GF-D8 (cell line): ENCODE measurements at places on chromosomes 6 and 20.

GRCh38 chr20:61631751-61632150 is 379.7 kb downstream of the CDH4 start:
- DNase-seq, result no peak

GRCh38 chr6:38195113-38195635 is 375.6 kb downstream of the ZFAND3 start:
- DNase-seq, result no peak

GRCh38 chr6:34317882-34318498 is 69.2 kb upstream of the SMIM29 start:
- DNase-seq, result no peak

DNA sequence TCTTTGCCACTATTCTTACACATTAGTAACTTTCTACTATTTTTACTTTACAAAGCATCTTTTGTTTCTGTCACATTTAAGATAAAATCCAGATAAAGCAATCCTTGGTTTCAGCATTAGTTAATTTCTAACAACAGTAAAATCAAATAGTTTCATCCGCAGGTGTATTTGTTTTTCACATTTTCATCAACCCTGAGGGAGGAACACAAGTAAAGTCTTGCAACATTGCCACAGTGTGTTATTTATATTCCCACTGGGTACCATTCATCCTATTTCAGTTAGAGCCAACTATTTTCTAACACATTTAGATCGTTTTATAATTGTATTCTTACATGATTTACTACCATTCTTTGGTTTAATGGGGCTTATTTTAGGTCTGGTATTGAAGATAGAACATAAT is 908.7 kb upstream of the CITED2 start:
- no peak for DNase-seq

DNA sequence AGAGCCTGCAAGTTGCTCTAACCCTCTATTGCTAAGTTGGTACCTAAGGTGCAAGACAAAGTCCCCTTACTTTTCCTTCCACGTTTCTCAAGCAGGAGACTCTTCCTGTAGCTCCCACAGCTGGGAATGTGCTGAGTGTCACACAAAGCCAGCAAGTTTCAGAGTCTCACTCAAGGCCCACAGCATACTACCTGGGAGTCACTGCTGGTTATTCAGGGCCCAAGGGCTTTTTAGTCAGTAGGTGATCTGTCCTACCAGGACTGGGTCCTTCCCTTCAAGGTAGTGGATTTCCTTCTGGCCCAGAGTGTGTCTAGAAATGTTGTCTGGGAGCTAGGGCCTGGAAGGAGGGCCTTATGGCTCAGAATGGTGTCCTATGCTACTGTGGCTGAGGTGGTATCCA is 261.9 kb upstream of the CITED2 start:
- no peak for DNase-seq

- DNase-seq, result peak; percentile 74
Measured at GRCh38 chr20:59007665-59008511, 834 bp upstream of the CTSZ start.

- DNase-seq, result no peak
Measured at GRCh38 chr6:50848989-50849795, 30.5 kb downstream of the TFAP2B start.

DNA sequence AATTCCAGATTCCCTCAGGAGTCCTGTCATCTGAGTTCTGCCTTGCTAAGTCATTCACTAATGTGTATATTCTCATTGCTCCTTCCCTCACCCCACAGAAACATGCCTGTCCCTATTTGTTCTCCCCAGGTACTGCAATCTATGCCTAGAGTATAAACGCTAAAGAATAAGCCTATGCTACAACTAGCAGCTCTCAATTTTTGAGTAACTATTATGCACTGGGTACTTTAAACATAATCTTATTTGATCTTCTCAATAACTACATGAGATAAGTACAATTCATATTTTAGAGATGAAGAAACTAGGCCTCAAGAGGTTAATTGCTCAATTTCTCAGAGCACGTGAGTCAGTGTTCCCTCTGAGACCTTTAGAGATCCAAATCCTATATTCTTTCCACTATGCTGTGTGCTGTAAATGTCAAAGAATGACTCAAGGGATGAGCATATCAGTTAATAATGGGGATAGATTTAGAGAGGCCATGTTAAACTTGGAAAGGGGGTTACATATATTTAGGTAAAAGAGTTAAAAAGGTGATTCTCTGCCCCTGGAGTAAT is 423.8 kb upstream of the ADGRB3 start:
- DNase-seq, result no peak

DNA sequence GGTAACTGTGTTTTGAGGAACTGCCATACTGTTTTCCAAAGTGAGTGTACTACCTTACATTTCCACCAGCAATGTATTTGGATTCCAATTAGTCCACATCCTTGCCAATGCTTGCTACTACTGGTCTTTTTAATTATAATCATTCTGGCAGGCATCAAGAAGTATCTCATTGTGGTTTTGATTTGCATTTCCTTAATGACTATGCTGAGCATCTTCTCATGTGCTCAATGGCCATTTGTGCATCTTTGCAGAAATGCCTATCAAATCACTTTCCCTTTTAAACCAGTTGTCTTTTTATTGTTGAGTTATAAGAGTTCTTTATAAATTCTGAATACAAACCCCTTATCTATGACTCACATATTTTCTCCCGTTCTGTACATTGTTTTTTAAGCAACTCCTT is 75.9 kb downstream of the ATG5 start:
- DNase-seq, result no peak

- DNase-seq, result no peak
Measured at GRCh38 chr6:84785671-84786070, 21.3 kb upstream of the TBX18 start.

DNA sequence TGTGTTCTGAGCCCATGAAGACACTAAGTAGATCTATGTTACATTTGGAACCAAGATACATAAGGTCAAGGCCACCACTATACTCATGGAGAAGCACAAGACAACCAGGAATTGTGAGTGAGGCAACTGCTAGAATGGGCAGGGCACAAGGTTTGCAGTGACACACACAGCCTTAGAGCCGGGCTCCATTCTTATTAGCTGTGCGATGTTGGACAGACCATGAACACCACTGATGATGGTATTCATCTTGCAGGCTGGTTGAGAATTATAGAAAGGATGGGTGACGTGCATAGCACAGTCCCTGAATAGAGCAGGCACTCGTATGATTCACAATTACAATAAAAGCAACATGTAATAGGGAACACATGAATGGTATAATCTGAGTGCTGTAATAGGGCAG is 172.4 kb downstream of the GJA10 start:
- DNase-seq, result no peak

- no peak for DNase-seq
Measured at GRCh38 chr6:16819752-16820151, 58.5 kb upstream of the ATXN1 start.

- no peak for DNase-seq
Measured at GRCh38 chr6:54805077-54805476, 41.5 kb upstream of the FAM83B start.

- DNase-seq, result no peak
Measured at GRCh38 chr6:46651816-46652215, 802 bp downstream of the CYP39A1 start.

GRCh38 chr6:1552296-1552761 is 57.4 kb upstream of the FOXC1 start:
- DNase-seq, result no peak

DNA sequence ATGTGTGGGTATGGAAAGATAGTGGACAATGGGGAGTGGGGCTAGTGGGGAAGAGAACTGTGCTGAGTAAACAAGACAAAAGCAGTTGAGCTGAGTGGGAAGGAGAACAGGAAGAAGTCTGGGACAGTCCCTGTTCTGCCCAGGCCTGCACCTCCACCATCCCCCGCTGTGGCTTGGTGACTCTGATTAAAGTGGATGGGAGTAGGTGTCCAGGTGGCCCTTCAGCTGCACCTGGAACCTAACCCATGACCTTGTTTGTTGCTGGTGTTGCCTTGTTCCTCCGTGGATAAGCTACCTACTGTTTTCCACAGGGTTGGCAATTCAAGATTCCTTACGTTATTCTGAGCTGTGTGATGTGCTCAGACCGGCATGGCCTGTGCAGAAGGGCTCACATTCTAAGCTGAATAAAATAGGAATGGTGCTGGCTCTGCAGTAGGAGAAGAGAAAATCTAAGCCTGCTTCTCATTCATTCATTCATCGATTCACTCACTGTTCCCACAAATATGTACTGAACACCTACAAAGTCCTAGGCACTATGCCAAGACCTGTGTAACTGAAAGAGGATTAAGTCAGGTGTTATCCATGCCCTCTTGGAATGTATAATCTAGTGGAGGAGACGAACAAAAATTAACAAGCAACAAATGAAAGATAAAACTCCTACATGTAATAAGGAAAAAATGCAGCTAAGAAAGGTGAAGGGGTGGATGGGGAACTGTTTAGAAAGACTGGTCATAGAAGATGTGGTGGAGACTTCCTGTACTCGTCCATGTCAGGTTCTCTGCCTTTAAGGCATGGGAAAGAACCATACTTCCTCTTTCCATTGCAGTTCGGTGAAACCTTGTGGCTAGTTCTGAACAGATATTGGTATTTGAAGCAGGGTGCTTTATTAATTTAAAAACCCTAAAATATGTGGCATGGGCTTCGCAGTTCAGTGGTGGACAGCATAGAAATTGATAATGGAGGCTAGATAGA is 10.1 kb upstream of the CALHM6 start:
- peak; percentile 88 for DNase-seq
